ENCODE measurements at places on chromosomes 3 and 15. TPM values are rescaled to one million over a fixed set of nuclear protein-coding genes. Genes with fewer than 3 reads are reported as not detected.
A peak's percentile ranks its signal among the peaks of the same experiment; 100 is the strongest.

DNA sequence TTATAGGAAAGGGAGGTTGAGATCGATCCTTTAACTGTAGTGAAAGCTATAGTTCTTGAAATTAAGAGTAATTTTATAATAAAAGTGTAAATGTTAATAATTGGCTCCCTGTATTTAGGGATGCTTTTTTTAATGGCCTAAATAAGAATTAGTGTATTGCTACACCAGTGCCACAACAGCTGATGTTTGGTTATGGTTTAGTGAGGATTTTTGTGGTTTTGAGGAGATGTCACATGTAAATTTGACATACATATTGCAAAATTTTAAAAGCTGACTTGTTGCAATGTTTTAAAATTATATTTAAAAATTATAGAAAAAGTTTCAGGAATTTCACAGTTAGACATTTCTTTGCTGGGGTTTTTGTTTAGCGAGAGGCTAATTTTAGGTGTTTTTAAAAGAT, 3.9 kb downstream of the TSC22D2 start:
- peak; percentile 15 for DNase-seq
- no peak overlapping the region for H3K27ac ChIP-seq
- H3K36me3 ChIP-seq = no peaks in the 10 kb centered on the region
- H3K4me1 ChIP-seq = peaks cover 75% of the 10 kb centered on the region
- H3K27me3 ChIP-seq = peaks cover 17% of the 10 kb centered on the region

Gene GATA2
- polyA plus RNA-seq = 0.35 TPM

DNA sequence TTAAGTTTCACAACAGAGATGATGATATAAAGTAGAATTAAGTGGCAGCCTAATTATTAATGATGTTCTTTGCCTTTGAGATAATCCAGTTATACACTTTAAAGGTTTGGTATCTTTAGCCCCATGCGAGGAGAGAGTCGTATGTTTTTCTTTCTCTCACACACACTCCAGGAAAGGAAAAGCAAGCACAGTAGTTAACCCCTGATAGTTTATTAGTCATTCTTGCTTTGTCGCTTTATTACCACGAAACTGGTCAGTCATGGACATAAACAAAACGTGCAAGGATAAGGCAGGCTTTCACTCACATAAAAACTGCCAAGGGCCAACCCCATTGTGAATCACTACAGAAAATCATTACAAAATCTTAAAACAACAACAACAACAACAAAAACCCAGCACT, 866.9 kb downstream of the FHIT start:
- H3K4me1 ChIP-seq = no peaks in the 10 kb centered on the region
- DNase-seq = no peak
- no peaks in the 10 kb centered on the region for H3K36me3 ChIP-seq

DNA sequence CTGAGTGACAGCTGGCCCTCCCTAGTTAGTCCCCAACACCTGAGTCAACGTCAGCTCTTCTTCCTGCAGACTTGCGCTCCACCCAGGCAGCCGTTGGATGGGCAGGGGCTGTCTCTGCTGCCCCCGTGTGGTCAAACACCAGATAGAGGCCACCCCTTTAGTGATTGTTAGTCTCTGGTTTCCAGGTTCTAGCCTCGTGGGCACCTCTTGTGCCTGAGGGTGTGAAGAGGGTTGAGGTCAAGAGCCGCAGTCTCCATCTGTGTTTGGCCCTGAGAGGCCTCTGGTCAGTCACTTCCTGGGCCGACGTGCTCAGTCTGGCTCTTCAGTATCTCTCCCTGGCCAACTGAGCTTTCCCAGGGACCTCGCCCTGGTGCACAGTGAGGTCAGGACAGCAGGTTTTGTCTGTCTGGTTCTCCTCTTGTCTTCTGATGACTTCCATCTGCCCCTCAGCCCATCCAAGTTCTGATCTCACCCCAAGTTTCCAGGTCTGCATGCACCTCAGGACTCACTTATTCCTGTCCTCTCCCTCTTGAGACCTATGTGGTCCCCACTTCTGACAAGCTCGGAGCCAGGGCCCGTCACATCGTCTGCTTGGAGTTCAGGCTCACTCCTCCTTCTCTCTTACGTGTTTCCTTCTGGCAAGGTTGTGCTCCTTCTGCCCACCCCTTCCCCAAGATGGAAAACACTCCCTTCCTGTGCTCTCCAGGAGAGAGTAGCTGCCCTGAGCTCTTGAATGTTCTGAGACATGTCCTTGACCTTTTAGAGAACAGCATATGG, 20.9 kb downstream of the CD276 start:
- DNase-seq = peak; percentile 13
- peaks cover 10% of the 10 kb centered on the region for H3K27me3 ChIP-seq

- peaks cover 6% of the 10 kb centered on the region for H3K27me3 ChIP-seq
- H3K27ac ChIP-seq = no peak overlapping the region
- H3K36me3 ChIP-seq = no peaks in the 10 kb centered on the region
Measured at GRCh38 chr15:79091204-79091867, 756 bp upstream of the RASGRF1 start.

DNA sequence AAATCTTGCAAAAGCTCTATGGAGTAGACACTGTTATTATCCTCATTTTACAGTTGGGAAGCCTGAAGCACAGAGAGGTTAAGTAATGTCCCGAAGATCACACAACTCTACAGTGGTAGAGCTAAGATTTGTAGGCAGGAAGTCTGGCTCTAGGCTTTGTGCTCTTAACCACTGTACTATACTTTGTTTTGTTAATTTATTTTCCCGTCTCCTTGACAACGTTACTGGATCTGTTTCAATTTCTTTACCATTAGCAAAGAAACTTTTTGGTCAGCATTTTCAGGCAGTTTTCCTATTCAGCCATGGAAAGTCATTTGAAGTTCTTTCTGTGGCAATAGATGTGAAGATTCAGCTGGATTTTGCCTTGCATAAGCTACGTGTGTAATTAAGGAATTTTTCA, 51.7 kb downstream of the OTOL1 start:
- no peaks in the 10 kb centered on the region for H3K36me3 ChIP-seq
- H3K27me3 ChIP-seq = peaks cover 3% of the 10 kb centered on the region
- H3K4me1 ChIP-seq = no peaks in the 10 kb centered on the region

DNA sequence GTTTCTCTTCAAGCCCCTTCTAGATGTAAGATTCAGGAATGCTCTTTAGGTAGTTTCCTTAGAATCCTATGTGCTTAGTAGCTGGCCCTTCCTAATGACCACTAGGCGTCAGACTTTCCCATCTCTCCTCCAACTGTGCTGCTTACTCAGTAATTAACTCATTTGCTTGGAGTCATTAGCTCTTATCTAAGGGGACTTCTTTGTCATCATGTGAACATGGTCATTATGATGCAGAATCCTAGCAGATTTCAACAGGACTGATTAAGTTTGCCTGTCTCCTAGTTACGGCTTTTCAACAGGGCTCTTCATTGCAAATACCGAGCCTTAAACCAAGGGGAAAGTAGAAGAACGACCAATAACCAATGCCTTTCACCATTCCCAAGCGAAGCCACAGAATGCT, 46.4 kb downstream of the GJD2 start:
- DNase-seq = no peak
- H3K36me3 ChIP-seq = no peaks in the 10 kb centered on the region

Gene DNASE1L3
- polyA plus RNA-seq = 0.40 TPM

- no peak overlapping the region for H3K4me3 ChIP-seq
- DNase-seq = no peak
- H3K36me3 ChIP-seq = no peaks in the 10 kb centered on the region
- no peak overlapping the region for H3K27ac ChIP-seq
Measured at GRCh38 chr3:189689625-189690024, 58.4 kb downstream of the TP63 start.

Gene C3orf85
- polyA plus RNA-seq = not detected

GRCh38 chr3:157257101-157257500, 97.2 kb upstream of the CCNL1 start:
- H3K4me3 ChIP-seq = no peak overlapping the region
- DNase-seq = no peak
- H3K4me1 ChIP-seq = no peaks in the 10 kb centered on the region
- H3K27me3 ChIP-seq = peaks cover 1% of the 10 kb centered on the region

GRCh38 chr3:44958386-44958785, 17.6 kb downstream of the ZDHHC3 start:
- H3K27me3 ChIP-seq = peaks cover 2% of the 10 kb centered on the region
- H3K36me3 ChIP-seq = peaks cover 12% of the 10 kb centered on the region
- no peak for DNase-seq

GRCh38 chr15:49860101-49860500, 239.3 kb downstream of the DTWD1 start:
- H3K27ac ChIP-seq = no peak overlapping the region
- no peaks in the 10 kb centered on the region for H3K4me1 ChIP-seq
- DNase-seq = no peak

Measured in immature natural killer cell (primary cell).